ENCODE measurements at places on chromosomes 2 and 18. TPM values are rescaled to one million over a fixed set of nuclear protein-coding genes. Genes with fewer than 3 reads are reported as not detected.

- H3K4me3 ChIP-seq, result no peak overlapping the region
- no peaks in the 10 kb centered on the region for H3K4me1 ChIP-seq
- H3K27me3 ChIP-seq, result no peaks in the 10 kb centered on the region
- DNase-seq, result no peak
- H3K27ac ChIP-seq, result no peak overlapping the region
Observed at GRCh38 chr2:229104974-229105387, 166.1 kb downstream of the PID1 start.

GRCh38 chr2:95296011-95296410, 1.1 kb upstream of the KCNIP3 start:
- H3K27me3 ChIP-seq, result peaks cover 27% of the 10 kb centered on the region
- no peaks in the 10 kb centered on the region for H3K4me1 ChIP-seq
- H3K4me3 ChIP-seq, result no peak overlapping the region
- H3K27ac ChIP-seq, result no peak overlapping the region

DNA sequence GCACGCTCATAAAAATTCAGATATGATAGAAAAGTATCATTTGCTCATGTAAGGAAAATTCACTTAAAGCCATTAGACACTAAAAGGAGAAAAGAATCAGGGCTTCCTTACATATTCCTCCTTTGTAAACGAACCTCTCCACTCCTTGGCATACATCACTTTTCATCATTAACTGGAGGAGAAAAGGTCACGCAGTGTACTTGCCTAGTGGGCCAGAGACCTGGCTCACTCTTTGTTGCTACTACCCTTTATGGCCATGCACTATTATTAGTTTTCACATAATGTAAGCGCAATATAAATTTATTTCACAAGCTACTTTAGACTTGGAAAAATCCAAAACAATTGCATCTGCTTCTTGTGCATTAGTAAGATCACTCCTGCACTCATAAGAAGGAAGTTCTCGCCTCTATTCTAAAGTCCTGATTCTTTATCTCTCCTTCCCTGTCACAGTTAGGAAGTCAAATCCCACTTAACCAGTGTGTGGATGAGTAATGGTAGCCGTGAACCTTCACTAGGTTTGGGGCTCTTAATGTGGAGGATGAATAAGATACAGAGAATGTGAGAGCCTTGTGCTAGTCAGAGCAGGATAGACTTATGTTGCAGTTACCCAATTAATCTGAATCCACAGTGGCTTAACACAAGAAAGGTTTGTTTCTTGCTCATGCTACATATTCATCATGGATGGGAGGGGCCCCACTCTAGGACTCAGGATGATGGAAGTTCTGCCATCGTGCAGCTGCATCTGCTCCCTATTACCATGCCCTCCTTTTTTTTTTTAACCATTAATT, 115.0 kb upstream of the GLS start:
- H3K4me3 ChIP-seq, result no peak overlapping the region
- no peaks in the 10 kb centered on the region for H3K36me3 ChIP-seq
- H3K27me3 ChIP-seq, result no peaks in the 10 kb centered on the region
- H3K27ac ChIP-seq, result no peak overlapping the region
- no peak for DNase-seq

GRCh38 chr2:119282996-119283511, 59.4 kb downstream of the STEAP3 start:
- no peak overlapping the region for H3K27ac ChIP-seq
- peaks cover 12% of the 10 kb centered on the region for H3K4me1 ChIP-seq
- H3K27me3 ChIP-seq, result no peaks in the 10 kb centered on the region

DNA sequence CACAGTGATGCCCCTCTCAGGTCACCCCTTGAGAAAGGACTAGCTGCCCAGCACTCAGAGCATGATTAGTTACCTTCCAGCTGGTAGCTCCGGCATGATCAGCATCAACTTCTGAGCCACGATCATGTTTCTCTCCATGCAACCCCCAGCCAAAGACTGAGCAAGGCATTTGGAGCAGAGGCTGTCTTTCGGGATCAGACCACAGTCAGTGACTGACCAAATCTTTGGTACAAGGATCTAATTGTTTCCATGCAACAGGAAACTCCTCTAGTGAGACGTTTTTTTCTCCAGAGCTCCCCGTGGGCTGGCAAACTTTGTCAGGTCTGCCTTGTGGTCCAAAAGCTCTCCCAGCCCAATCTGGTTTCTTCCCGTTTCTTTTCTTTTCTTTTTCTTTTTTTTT, 244.3 kb downstream of the METTL4 start:
- no peak overlapping the region for H3K27ac ChIP-seq
- no peak for DNase-seq
- no peaks in the 10 kb centered on the region for H3K36me3 ChIP-seq
- no peaks in the 10 kb centered on the region for H3K4me1 ChIP-seq
- peaks cover 36% of the 10 kb centered on the region for H3K27me3 ChIP-seq

- H3K4me1 ChIP-seq, result no peaks in the 10 kb centered on the region
- H3K4me3 ChIP-seq, result no peak overlapping the region
- peaks cover 8% of the 10 kb centered on the region for H3K27me3 ChIP-seq
- H3K36me3 ChIP-seq, result no peaks in the 10 kb centered on the region
Observed at GRCh38 chr2:60216452-60216995, 336.9 kb downstream of the BCL11A start.

DNA sequence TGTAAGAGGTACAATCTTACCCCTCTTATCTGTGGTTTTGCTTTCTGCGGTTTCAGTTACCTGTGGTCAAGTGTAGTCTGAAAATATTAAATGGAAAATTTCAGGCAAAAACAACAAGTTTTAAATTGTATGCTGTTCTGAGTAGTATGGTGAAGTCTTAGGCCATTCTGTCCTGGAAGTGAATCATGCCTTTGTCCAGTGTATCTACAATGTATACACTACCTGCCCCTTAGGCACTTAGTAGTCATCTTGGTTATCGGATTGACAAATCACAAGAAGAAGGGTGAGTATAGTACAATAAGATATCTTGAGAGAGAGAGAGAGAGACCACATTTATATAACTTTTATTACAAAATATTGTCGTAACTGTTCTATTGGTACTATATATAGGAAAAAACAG, 43.5 kb downstream of the RAB3GAP1 start:
- no peak overlapping the region for H3K27ac ChIP-seq
- no peaks in the 10 kb centered on the region for H3K27me3 ChIP-seq
- no peak overlapping the region for H3K4me3 ChIP-seq
- no peak for DNase-seq
- peaks cover 43% of the 10 kb centered on the region for H3K4me1 ChIP-seq

GRCh38 chr2:182186132-182186735, 200.6 kb downstream of the PPP1R1C start:
- peaks cover 4% of the 10 kb centered on the region for H3K36me3 ChIP-seq
- H3K27ac ChIP-seq, result no peak overlapping the region
- H3K4me3 ChIP-seq, result no peak overlapping the region

DNA sequence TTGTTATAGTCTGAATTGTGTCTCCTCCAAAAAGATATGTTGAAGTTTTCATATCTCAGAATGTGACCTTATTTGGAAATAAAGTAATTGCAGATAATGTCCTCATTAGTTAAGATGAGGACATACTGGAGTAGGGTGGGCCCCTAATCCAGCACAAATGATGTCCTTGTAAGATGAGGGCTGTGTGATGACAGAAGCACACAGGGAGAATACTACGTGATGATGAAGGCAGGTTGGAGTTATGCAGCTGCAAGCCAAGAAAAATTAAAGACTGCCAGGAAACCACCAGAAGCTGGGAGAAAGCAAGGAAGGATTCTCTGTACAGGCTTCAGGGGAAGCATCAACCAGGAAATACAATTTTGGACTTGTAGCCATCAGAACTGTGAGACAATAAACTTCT, 58.3 kb upstream of the PNPT1 start:
- H3K4me1 ChIP-seq, result peaks cover 2% of the 10 kb centered on the region
- peaks cover 12% of the 10 kb centered on the region for H3K27me3 ChIP-seq
- H3K4me3 ChIP-seq, result no peak overlapping the region
- no peak for DNase-seq
- H3K27ac ChIP-seq, result no peak overlapping the region

DNA sequence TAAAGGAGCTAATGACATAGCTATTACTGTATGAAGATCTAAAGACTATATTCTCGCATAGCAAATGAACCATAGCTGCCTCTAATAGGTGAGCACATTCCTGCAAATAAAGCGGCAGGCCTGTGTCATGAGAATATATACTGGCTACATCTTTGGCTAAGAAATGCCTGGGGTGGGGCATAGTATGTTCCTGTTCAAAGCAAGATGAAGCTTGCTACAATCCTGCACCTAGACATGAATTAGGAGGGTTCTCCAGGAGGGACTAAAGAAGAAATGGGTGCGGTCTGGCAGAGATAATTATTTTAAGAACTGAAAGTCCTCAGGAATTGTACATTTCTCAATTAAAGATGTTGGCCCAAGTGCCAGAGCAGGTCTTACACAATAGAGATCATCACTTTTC, 46.8 kb upstream of the PLA2R1 start:
- H3K36me3 ChIP-seq, result peaks cover 1% of the 10 kb centered on the region
- no peaks in the 10 kb centered on the region for H3K27me3 ChIP-seq
- DNase-seq, result no peak
- H3K4me3 ChIP-seq, result no peak overlapping the region
- H3K4me1 ChIP-seq, result peaks cover 35% of the 10 kb centered on the region

MTX2 gene
- total RNA-seq, result 19.5 TPM

MYOM1 gene
- 1.5 TPM for total RNA-seq
